ENCODE measurements at places on chromosomes 12 and 14.

DNA sequence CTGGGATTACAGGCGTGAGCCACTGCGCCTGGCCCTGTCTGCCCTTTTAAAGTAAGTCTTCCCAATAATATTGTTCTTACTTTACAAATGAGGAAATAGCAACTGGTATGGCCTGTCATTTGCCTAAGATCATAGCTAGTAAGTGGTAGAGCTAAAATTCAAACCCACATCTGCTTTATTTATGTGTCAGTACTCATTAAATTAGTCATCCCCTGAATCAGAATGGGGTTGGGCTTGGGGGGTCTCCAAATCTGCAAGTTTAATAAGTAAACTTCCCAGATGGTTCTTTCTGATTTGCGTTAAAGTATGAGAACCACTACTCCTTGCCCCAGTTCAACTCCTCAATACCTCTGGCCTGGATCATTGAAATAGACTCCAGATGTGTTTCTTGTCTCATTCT, 96.2 kb downstream of the FAR2 start:
- no peak for DNase-seq
- no peak overlapping the region for H3K27ac ChIP-seq
- peaks cover 25% of the 10 kb centered on the region for H3K4me1 ChIP-seq
- H3K36me3 ChIP-seq = no peaks in the 10 kb centered on the region

DNA sequence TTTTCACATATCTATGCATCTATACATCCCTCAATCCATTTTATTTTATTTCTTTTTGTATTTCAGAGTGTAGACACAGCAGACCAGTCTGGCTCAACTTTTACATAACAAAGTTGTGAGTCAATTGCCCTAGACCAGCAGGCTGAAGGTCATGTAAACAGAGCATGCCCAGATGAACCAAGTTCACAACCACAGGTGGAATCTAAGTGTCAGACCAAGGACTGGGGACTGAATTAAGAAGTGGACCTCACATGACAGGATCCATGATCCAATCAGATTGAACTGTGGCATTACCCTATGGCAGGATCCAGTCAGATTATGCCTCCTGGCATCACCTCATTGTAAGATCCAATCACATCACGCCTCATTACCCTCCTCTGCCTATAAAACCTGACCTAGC, 455.8 kb downstream of the SOX5 start:
- H3K4me3 ChIP-seq = no peak overlapping the region
- DNase-seq = no peak
- H3K4me1 ChIP-seq = no peaks in the 10 kb centered on the region
- no peaks in the 10 kb centered on the region for H3K36me3 ChIP-seq

DNA sequence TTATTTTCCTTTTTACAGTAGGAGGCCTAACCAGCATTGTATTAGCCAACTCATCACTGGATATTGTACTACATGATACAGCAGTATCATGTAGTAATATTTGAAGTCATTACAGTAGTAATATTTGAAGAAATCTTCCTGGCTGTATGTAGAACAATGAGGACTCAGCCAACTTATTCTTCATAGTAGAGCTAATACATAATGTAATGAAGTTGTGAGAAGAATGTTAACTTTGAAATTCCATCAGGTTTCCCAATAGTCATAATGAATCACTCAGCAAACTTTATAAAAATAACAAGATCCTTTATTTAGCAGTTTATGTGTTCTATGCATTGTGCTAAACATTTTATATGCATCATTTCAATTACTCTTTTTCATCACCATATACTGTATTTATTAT, 61.8 kb downstream of the LRRK2 start:
- no peaks in the 10 kb centered on the region for H3K27me3 ChIP-seq
- H3K27ac ChIP-seq = no peak overlapping the region

DNA sequence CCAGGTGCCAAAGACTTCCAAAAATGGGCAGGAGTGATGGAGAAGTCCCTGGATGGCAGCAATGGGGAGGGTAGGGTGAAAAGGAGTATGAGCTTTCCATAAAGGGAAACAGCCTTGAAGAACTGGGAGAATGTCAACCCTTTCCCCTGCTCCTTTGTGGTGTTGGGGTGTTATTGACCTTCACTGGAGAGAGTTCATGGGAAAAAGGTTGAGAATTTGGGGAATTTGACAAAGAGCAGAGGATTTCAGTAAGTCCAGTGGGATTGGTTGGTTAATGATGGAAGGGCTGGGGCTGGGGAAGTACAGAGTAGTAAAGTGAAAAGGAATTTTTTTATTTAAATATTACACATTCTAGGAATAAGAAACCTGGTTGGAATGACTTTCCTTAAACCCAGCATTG, 116.6 kb downstream of the ERC1 start:
- no peaks in the 10 kb centered on the region for H3K4me1 ChIP-seq
- no peaks in the 10 kb centered on the region for H3K27me3 ChIP-seq
- H3K4me3 ChIP-seq = no peak overlapping the region
- H3K27ac ChIP-seq = no peak overlapping the region
- DNase-seq = no peak

DNA sequence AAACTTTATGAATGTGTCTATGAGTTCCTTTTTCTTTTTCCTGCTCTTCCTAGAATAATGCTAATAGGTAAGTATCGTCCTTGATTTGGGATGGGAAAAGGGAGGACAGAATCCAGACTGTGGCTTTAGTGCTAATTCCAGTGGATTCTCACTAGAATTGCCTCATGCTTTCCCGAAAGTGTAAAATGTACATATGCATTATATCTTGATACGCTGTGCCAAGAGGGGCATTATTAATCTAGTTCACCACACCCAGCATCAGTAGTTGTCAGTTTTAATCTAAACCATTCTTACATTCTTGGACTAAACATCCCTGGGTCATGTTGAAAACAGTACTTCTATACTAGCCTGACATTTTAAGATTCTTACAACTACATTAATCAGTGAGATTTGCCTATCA, 49.3 kb downstream of the GCH1 start:
- H3K27me3 ChIP-seq = no peaks in the 10 kb centered on the region
- H3K27ac ChIP-seq = no peak overlapping the region
- DNase-seq = no peak
- H3K36me3 ChIP-seq = no peaks in the 10 kb centered on the region
- peaks cover 4% of the 10 kb centered on the region for H3K4me1 ChIP-seq

- H3K4me1 ChIP-seq = peaks cover 1% of the 10 kb centered on the region
- H3K36me3 ChIP-seq = no peaks in the 10 kb centered on the region
- peak; percentile 34 for DNase-seq
- H3K4me3 ChIP-seq = no peak overlapping the region
- H3K27ac ChIP-seq = no peak overlapping the region
Observed at GRCh38 chr14:32382704-32383103, 53.6 kb downstream of the AKAP6 start.

DNA sequence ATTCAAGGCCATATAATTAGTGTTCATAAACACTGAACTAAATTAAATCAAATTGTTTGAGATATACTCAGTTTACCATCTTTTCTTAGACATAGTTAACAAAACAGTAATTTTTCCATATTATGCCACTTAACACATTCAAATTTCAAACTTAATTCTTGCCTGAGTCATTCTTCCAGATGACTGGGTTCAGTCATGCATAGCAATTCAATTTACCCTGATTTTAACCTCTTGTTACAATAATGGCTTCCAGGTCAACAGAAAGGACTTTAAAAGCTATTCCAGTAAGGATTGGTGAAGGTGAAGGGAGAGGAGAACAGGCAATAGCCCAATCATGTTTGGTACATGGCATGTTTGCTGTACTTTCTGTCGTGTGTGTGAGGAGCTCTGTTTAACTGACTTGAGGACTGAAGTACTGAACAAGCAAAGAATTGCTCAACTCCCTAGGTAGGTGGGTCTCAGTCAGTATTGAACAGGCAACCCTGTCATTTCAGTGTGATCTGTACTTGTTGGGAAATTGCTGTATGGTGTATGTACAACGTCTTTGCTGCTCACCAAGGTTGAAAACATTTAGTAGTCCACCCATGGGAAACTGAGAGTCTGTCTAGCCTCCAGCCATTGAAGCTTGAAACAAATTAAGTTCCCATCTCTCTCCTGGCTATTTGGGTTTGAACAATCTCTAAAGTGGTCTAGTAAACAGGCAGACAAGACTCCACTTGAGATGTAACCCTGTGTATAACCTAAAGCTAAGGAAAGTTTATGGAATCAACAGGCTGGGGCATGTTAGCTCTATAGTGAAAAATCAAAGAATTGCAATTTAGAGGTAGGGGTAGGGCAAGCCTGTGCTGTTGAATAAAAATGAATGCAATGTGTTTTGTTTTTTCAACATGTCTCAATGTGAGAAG, 327.2 kb downstream of the BTG1 start:
- no peaks in the 10 kb centered on the region for H3K4me1 ChIP-seq
- DNase-seq = no peak
- H3K27me3 ChIP-seq = no peaks in the 10 kb centered on the region
- no peak overlapping the region for H3K4me3 ChIP-seq
